ENCODE measurements at places on chromosomes 7 and 10. TPM values are rescaled to one million over a fixed set of nuclear protein-coding genes. Genes with fewer than 3 reads are reported as not detected.

AKR1C4 gene
- not detected for total RNA-seq

ZNF804B gene
- not detected for total RNA-seq

PDE6C gene
- not detected for total RNA-seq

COL26A1 gene
- total RNA-seq = 4.7 TPM

GALNT17 gene
- 10.4 TPM for total RNA-seq

FAM237B gene
- total RNA-seq = not detected

SRRM3 gene
- 0.14 TPM for total RNA-seq

MSS51 gene
- 4.1 TPM for total RNA-seq

DNA sequence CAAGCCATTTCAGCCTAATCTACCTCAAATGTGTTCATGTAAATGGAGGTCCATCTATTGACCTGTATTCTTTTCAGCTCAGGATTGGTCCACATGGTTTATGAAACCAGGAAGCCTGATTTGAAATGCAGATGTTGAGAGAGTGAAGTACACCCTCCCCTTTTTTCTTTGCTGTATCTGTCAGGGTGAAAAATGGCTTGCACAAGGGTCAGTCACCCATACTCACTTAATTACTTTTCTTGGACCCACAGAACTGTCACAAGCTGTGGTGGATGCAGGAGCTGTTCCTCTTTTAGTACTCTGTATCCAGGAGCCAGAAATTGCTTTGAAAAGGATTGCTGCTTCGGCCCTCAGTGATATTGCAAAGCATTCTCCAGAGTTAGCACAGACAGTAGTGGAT is 41.2 kb downstream of the SPAG6 start:
- DNase-seq = no peak
- H3K36me3 ChIP-seq = no peaks in the 10 kb centered on the region
- no peaks in the 10 kb centered on the region for H3K27me3 ChIP-seq
- H3K4me3 ChIP-seq = no peak overlapping the region

GRCh38 chr7:8114175-8114574 is 145.6 kb downstream of the GLCCI1 start:
- no peaks in the 10 kb centered on the region for H3K4me1 ChIP-seq
- no peak for DNase-seq

DNA sequence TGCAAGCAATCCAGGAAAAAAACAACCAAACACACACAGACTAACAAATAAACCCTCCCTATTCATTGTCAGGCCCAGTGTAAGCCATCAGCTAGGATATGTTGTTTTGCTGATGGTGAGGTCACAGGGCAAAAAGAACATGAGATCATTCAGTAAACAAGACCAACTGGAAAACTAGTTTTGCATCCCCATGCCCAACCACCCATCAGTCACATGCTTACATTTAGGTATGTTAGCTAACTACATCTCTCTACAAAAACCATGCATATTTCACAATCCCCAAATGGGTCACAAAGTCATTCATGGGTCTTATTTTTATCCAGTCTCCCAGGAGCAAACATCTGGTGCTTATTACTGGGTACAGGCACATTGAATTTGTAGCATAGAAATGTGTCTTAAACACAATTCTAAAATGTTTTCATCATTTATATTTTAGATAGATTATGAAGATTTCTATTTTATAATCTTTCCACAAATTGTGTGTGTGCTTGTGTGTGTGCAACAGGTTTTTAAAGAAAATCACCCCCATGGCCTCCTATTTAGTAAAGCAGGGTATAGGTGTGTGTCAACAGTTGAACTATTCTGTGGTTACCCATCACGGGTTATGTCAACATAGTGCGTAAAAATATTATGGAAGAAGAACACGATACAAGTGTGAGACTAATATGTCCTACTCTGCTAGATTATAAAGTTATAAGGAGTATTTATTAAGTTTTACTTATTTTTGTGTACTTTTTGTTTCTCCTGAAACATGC is 103.8 kb upstream of the AKR1E2 start:
- H3K4me3 ChIP-seq = no peak overlapping the region
- no peaks in the 10 kb centered on the region for H3K27me3 ChIP-seq
- no peaks in the 10 kb centered on the region for H3K4me1 ChIP-seq
- H3K27ac ChIP-seq = no peak overlapping the region
- no peak for DNase-seq

DNA sequence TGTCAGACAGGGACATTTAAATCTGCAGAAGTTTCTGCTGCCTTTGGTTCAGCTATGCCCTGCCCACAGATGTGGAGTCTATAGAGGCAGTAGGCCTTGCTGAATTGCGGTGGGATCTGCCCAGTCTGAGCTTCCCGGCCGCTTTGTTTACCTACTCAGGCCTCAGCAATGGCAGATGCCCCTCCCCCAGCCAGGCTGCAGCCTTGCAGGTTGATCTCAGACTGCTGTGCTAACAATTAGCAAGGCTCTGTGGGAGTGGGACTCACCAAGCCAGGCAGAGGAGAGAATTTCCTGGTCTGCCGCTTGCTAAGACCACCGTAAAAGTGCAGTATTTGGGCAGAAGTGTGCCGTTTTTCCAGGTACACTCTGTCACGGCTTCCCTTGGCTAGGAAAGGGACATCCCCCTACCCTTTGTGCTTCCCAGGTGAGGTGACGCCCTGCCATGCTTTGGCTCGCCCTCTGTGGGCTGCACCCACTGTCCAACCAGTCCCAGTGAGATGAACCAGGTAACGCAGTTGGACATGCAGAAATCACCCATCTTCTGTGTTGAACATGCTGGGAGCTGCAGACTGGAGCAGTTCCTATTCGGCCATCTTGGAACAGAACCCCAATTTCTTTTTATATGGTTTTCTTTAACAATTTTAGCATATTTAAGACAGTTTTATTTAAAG is 28.4 kb upstream of the VWDE start:
- no peaks in the 10 kb centered on the region for H3K27me3 ChIP-seq
- H3K4me3 ChIP-seq = no peak overlapping the region
- H3K36me3 ChIP-seq = no peaks in the 10 kb centered on the region
- peak; percentile 4 for DNase-seq
- H3K27ac ChIP-seq = no peak overlapping the region
- no peaks in the 10 kb centered on the region for H3K4me1 ChIP-seq

GRCh38 chr7:983004-983615 is at the start of gene CYP2W1:
TSS of gene CYP2W1 (plus strand) at chr7:983181. CDS start at chr7:983212, 31 bp downstream.
- peak; percentile 51 for DNase-seq
- no peak within 1 kb of the TSS for H3K27ac ChIP-seq
- H3K27me3 ChIP-seq = no peaks in the 10 kb centered on the region
- H3K4me3 ChIP-seq = no peak within 1 kb of the TSS

- no peak for DNase-seq
- no peaks in the 10 kb centered on the region for H3K27me3 ChIP-seq
- H3K27ac ChIP-seq = no peak overlapping the region
- H3K36me3 ChIP-seq = no peaks in the 10 kb centered on the region
- no peaks in the 10 kb centered on the region for H3K4me1 ChIP-seq
Observed at GRCh38 chr7:39810204-39810642, 139.8 kb upstream of the CDK13 start.

DNA sequence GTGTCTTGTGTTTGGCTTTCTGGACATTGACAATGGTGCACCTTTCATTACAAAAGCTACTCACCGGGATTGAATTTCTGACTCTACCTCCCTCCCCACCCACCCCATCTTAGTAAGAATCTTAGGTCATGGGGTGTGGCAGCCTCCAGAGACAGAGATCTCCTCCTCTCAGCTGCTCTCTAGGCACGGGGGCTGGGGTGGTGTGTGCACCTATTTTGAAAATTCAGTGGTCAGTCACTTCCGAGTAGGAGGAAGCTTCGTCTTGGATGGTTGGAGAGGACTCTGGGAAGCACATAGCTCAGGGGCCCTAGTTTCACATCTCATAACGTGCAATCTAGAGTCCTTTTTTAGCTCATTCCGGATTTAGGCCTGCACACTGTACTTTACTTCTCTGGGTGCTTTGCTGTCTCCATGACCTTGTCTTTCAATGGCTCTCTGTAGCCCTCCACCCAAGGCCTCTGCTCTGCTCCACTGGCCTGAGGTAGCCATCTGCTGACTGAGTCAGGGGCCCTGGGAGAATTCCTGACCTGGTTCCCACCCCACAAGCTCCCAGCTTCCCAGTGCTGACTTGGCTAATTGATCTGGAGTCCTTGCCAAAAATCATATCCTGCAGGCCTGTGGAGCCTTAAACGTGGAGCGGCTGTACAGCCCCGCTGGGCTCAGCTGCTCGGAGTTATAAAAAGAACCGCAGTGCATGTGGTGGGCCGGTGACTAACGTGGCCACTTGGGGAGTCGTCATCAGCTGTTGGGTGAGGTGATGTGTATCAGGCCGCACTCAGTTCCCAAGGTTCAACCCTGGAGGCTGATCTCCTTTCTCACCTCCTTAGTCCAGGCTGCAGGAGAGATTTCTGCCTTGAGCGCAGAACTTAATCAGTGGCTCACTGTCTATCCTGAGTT is 19.3 kb upstream of the ADAMTS14 start:
- H3K4me1 ChIP-seq = no peaks in the 10 kb centered on the region
- no peaks in the 10 kb centered on the region for H3K36me3 ChIP-seq
- peak; percentile 96 for DNase-seq
- H3K27ac ChIP-seq = peak overlapping the region; percentile 43
- no peaks in the 10 kb centered on the region for H3K27me3 ChIP-seq
- no peak overlapping the region for H3K4me3 ChIP-seq

DNA sequence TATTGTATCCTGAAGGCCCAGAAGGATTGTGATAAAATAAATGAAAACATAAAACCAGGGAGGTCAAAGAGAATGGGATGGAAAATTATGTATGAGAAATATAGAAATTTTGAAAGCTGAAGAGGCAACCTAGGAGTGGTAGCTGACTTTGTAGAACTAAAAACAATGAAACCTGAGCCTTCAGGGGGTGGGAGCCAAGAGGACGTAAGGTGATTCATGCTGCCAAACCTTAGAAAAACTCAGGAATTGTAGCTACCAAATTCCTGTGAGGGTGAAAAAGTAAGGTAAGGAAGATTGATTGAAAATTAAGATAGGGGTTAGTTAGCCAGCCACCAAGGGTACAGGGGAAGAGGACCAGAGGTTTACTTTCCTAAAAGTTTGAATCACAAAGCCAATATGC is 213.2 kb downstream of the KCND2 start:
- no peaks in the 10 kb centered on the region for H3K36me3 ChIP-seq
- no peaks in the 10 kb centered on the region for H3K27me3 ChIP-seq
- H3K27ac ChIP-seq = no peak overlapping the region
- no peak overlapping the region for H3K4me3 ChIP-seq
- H3K4me1 ChIP-seq = no peaks in the 10 kb centered on the region
- no peak for DNase-seq

DNA sequence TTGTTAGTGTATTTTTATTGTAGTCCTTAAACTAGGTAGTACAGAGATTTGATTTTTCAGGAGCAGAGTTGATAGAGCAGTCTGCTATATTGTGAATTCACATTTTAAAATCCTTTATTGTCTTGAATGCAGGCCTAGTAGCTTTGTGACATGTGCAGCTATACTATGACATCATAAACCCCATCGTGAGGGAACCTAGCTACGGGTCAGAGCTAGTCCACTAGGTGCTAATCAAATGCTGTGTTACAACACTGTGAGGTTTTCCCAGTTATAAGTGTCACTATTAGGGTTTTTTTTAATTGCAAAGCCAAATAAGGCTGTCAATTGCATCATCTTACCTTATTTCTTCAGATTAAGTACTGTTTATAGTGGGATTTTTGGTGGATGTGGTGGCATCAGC is 40.7 kb downstream of the CREM start:
- no peaks in the 10 kb centered on the region for H3K36me3 ChIP-seq
- no peak for DNase-seq
- no peaks in the 10 kb centered on the region for H3K27me3 ChIP-seq
- peaks cover 2% of the 10 kb centered on the region for H3K4me1 ChIP-seq
- no peak overlapping the region for H3K4me3 ChIP-seq
- no peak overlapping the region for H3K27ac ChIP-seq

DNA sequence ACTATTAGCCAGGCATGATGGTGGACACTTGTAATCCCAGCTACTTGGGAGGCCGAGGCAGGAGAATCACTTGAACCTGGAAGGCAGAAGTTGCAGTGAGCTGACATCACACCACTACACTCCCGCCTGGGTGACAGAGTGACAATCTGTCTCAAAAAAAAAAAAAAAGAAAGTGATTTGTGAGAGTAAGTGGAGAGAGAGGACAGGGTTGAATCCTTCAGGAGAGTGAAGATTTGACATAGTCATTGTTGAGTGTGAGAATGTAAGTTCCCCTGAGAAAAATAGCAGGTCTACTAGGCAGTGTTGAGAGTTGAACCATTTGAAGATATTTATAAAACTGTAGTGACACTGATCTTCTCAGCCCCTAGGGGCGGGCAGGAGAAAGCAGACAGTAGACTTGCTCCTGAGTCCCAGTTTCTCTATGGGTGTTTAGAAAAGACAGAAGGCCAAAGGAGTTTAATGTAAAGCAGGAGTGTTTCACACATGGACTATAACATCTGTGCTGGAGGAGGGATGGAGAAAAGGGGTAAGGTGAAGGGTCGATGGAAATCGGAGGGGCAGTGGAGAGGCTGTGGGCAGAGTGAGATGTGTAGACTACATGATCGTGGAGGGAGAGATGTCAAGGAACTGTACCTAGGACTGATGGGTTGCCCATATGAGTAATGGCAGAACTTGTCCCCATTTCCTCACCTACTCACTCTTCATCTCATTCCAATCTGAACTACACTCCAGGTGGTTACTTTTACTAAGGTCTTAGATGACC is 13.7 kb upstream of the LAMB4 start:
- DNase-seq = no peak
- H3K4me1 ChIP-seq = peaks cover 2% of the 10 kb centered on the region
- no peaks in the 10 kb centered on the region for H3K36me3 ChIP-seq
- no peak overlapping the region for H3K27ac ChIP-seq

DNA sequence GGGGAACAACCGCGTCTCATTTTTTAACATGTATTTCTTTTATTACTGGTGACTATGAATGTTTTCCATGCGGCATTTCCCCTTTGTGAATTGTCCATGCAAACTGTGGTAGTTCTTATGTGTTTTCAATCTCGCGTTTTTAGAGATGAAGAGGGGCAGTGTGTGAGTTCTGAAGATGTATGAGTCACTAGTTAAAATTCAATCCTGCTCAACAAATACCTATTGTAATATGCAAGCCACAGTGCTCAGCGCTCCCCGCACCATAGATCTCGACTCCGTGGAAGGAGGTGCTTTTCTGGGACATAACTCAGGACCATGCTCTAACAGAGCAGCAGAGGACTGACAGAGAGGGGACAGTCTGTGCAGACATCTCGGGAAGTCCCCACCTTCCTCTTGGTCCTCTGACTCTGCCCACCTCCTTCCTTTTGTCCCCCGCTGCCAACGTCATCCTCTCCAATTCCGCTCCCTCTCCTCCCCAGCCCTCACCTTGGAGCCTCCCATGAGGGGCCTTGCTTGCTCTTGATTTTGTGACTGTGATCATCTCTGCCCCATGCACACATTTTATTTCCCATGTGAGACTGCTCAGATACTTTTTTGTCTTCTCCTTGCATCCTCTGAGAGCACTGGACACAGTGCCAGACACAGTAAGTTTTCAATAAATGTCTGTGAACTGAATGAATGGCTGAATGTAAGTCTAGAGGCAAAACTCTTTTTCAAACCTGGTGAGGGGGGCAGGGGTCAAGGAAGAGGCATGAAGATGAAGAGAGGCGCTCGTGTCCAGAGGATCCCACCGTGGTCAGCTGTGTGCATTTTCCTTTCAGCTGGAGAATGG is 42.7 kb upstream of the PLEKHA1 start:
- no peaks in the 10 kb centered on the region for H3K4me1 ChIP-seq
- no peaks in the 10 kb centered on the region for H3K27me3 ChIP-seq
- H3K4me3 ChIP-seq = no peak overlapping the region
- DNase-seq = no peak
- H3K36me3 ChIP-seq = no peaks in the 10 kb centered on the region

All from lung (tissue), 17 donors.